Inflammatory macrophage treated with lipopolysaccharide for 4 hours (primary cell): ENCODE measurements at places on chromosomes 2 and 18.

DNA sequence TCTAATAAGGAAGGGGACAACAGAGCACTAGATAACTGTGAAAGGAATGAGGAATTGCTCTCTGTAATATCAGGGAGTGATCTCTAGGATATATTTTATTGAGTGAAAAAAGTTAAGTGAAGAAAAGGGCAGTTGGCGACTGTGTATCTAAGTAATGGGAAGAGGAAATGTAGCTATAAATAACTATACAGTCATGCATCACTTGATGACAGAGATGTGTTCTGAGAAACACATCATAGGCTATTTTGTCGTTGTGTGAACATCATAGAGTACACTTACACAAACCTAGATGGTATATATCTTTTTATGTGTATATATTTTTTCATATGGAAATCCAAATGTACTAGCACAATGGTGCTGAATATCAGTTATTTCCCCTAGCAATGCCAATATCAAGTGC, 329.3 kb downstream of the TXNL1 start:
- DNase-seq = peak; percentile 44

DNA sequence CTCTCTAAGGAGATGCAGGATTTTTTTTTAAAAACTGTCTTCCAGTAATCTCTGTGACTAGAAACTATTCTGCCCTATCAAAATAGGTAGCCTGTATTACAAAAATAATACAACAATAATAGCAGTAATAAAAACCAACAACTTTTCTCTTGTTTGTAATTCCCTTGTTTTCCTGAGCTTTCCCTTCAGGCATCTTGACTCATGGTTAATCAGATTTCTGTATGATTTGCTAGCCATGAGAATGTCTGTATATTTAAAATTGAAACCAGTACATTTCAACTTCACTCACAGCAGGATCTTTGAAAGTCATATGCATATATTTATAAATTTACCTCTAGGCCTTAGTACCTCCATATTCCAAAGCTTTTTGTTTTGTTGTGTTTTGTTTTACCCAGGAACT, 38.2 kb downstream of the SLC4A10 start:
- no peak for DNase-seq

GRCh38 chr2:75560022-75560767, 544 bp downstream of the EVA1A start:
- DNase-seq = no peak

- no peak for DNase-seq
Measured at GRCh38 chr18:73315381-73315780, 447.6 kb upstream of the NETO1 start.

- no peak for DNase-seq
Measured at GRCh38 chr2:102080451-102081242, 61.9 kb upstream of the IL1R1 start.

GRCh38 chr2:51441786-51442185, 409.9 kb upstream of the NRXN1 start:
- no peak for DNase-seq

DNA sequence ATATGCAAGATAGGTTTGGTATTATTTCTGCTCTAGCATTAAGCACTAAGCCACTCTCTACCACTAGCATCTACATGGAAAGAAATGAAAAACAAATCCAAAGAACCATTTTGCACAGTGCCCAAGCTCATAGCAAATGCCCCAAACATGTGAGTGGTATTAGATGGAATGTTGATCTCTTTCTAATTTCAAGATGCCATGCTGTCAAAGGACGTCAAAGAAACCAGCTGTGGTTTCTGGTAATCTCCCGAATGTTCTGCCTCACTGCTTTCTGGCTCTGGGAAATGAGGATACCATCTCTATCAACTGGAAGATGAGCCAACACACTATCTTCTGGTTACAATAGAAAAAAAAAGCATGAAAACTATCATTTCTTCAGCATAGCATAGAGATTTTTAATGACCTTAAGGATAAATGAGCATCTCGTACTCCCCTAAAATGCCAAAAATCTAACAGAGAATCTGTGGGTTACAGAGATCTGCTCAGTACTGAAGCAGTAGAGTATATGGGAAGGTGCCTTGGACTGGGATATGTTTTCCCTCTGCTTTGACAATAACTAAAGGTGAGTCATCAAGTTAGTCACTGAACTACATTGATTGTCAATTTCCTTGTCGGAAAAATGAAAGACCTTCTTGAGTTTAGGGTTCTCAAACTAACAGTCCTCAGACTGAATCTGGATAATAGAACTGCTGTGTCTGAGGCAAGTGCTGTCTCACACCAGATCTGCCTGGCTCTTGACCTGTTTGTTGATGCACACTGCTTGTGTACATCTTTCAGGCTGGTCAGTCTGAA, 244.8 kb upstream of the NCKAP5 start:
- DNase-seq = no peak

DNA sequence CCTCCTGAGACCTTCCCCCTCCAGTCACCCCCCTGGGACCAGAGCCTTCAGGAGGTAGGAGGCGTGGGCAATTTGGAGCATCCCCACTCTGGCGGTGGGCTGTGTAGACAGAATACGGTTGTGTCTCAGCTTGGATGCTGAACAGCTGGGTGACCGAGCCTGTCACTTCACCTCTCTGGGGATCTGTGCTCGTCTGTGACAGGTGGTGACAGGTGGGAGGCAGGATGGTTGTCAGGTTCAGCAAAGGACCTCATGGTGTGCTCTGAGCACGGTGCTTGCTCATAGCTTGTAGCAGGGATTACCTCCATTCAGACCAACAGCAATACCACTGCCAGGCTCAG, 186.5 kb upstream of the HS6ST1 start:
- DNase-seq = no peak

DNA sequence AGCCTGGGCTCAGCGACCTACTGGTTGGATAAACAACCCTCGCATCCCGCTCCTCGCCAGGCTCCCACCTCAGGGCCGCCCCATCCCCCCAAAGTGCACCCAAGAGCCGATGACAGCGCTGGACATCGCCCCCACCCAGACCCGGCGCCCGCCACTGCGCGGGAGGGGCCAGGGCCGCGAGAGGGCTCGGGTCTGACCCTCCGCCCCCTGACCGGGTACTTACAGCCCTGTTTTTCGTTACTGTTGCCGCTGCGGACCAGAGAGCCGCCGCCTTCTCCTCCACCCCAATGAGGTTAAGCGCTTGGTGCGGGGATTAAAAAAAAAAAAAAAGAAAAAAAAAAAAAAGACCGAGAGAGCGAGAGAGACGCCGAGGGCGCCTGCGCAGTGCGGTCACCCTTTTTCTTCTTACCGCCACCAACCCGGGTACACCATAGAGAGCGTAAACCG, at the start of gene CLASP1:
TSS of gene CLASP1 (minus strand) at position 314 of the 447 bp plus-strand sequence. CDS start 43,567 bp downstream, outside the sequence.
- DNase-seq = no peak

GRCh38 chr2:78993518-78994148, 31.9 kb upstream of the REG3G start:
- no peak for DNase-seq

DNA sequence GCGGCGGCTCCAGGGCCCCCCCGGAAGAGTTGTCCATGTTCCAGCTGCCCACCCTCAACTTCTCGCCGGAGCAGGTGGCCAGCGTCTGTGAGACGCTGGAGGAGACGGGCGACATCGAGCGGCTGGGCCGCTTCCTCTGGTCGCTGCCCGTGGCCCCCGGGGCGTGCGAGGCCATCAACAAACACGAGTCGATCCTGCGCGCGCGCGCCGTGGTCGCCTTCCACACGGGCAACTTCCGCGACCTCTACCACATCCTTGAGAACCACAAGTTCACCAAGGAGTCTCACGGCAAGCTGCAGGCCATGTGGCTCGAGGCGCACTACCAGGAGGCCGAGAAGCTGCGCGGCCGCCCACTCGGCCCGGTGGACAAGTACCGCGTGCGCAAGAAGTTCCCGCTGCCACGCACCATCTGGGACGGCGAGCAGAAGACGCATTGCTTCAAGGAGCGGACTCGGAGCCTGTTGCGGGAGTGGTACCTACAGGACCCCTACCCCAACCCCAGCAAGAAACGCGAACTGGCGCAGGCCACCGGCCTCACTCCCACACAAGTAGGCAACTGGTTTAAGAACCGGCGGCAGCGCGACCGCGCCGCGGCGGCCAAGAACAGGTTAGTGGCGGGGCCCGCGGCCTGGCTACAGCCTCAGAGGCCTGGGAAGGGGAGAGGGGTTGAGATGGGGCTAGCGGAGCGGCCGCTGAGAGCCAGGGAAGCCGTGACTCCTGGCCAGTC, 965 bp downstream of the SIX3 start:
- no peak for DNase-seq

GRCh38 chr2:208097801-208098200, 26.5 kb downstream of the CRYGD start:
- no peak for DNase-seq

DNA sequence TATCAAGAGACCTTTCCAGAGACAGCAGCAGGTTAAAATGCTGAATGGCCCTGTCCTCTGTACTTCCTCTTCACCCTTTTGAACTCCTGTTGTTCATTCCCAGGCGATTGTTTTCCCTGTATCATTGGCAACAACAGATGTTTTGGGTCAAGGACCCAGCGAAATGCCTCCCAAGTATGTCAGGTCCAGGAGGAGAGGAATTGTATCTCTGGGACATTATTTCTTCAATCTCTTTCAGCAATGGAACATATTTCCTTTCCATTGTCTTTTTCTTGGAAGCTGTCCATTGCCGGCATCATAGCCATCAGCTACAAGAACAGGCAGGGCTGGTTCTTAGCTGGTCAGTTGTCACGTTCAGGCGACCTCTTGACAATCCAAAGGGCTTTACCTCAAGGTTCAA, 76.2 kb downstream of the NRP2 start:
- no peak for DNase-seq

DNA sequence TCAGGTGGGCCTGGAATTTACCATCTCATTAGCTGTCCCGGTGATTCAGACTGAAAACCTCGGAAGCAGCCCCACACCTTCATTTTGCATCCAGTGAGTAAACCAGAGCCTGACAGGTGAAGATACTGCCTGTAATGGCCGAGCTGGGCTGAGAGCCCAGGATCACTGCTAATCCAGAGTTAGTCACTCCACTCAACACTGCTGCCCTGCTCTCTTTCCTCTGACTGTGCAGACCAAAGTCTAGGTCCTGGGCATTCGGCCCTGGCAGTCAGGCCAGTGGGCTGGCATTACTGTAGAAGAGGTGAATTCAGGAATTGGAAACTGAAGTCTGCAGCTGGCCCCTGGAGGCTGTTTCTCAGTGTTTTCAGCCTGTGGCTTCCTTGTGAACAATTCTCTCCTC, 44.3 kb downstream of the TMEM17 start:
- no peak for DNase-seq

DNA sequence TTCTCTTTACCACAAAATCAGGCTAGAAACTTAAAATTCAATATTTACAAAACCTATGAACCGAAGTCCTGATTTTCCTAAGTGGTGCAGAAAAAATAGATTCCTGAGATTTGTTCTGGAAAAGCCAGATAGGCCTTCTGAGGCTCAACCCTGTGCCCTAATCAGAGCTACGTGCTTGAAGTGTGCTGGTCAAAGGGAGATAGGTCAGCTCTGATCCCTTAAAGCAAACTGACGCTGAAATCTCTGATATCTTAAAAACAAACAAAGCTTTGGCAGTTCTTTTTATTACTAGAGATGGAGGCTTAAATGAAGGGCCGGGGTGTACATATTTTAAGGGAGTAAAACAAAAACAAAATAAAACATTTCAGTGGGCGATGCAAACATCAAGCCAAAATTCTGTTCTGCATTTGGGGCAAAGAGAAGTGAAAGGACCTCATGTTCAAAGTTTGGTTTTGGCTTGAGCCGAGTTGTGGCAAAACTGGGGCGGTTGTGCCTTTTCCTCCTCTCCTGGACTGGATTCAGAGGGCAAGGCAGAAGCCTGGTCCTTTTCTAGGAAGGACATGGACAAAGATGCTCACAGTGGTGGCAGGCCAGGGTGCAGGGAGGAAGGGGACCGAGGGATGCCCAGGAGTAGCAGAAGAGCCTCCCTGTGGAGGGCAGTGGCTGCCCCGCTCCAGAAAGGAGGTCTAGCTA, 295.0 kb downstream of the CDCA7 start:
- DNase-seq = no peak

DNA sequence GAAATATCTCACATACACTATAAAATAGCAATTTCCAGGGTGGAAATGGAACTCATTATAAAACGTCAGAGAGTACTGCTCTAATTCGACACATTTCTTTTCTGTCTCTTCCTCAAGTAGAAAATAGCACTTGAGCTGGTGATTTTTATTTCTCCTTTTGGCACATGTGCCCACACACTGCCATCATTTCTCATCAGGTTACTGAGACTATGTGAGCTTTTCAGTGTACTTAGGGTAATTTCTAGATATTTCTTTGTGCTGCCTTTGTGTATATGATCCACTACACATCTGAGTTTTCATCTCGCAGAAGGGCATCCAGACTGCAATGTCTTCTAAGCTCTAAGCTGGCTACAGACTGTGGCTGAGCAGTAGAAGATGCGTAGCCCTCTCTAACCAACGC, 62.1 kb upstream of the PGAP1 start:
- DNase-seq = peak; percentile 45

DNA sequence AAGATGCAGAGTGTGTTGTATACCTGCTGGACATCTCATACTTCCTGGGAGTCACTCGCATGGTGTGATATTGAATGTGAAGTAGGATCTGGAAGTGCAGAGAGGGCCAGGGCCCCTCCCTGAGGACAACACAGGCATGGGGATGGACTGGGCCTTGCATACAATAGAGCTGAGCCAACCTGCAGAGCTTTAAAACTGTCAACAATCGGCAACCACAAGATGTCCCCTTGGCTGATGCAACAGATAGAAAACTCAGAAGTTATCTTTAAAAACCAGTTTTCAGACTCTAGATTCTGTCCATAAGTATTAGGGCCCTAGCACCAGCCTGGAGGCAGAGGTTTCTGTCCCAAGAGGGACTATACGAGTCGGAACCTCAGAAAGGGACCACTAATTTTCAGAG, 19.7 kb downstream of the EVA1A start:
- no peak for DNase-seq

DNA sequence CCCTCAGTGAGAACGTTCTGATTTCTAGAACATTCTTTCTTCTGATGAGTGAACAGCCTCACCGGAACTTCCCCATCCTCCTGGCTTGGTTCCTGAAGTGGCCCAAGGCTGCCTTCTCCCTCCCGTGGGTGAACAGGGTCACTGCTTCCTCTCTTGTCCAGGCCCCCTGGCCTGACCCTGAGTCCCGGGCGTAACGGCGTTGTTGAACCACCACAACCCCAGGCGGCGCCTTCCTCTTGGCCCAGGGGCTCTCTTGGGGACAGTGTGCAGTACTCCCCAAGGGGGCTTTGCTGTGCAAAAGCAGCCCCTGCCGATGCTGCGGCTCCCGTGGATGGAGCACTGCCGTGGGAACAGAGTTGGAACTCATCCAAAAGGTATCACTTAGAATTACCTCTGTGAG, 147.2 kb downstream of the TSN start:
- DNase-seq = no peak

- no peak for DNase-seq
Measured at GRCh38 chr2:100237770-100238169, 84.5 kb downstream of the LONRF2 start.

- no peak for DNase-seq
Measured at GRCh38 chr2:75513616-75514170, 47.0 kb downstream of the EVA1A start.

- no peak for DNase-seq
Measured at GRCh38 chr2:241064802-241065354, 37.2 kb downstream of the MTERF4 start.
